ENCODE measurements at places on chromosomes 3 and 15. TPM values are rescaled to one million over a fixed set of nuclear protein-coding genes. Genes with fewer than 3 reads are reported as not detected.

GRCh38 chr3:187207624-187208023 lies 10.3 kb downstream of the RTP1 start:
- DNase-seq: no peak

- DNase-seq: peak; percentile 63
Observed at GRCh38 chr3:35678643-35679161, 39.4 kb downstream of the ARPP21 start.

- DNase-seq: no peak
Observed at GRCh38 chr15:99582508-99582960, 16.8 kb downstream of the MEF2A start.

CPNE9 gene
- total RNA-seq: not detected

TSPAN3 gene
- total RNA-seq: 417 TPM

Data from LHCN-M2 (cell line).